ENCODE measurements at places on chromosomes 6 and 20.

DNA sequence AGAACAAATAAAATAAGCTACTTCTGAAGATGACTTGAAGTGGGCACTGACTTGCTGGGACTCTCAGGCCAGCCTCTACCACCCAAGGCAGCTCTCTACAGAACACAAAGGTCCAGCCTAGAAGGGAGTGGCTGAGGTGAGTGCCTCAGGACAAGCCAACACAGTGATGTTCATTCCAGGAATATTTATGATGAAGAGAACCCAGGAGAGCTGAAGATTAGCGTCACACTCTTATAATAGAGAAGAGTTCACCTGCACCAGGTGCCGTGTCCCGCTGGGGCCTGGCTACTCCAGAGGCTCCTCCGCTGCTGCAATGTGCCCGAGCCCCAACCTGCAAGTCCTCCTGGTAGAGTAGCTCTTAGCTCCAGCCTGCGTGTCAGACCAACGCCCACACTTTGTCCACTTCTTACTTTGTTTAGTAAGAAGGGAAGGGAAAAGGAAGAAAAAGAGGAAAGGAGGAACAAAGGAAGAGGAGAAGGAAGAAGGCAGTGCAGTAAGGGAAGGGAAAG lies 182.4 kb upstream of the QKI start:
- no peak for DNase-seq

- no peak for DNase-seq
Measured at GRCh38 chr20:58670102-58670501, 19.0 kb downstream of the STX16 start.

- DNase-seq, result no peak
Measured at GRCh38 chr20:13922241-13922640, 68.2 kb downstream of the SEL1L2 start.

GRCh38 chr20:37259031-37259430 lies 2.6 kb downstream of the GHRH start:
- DNase-seq, result no peak

- peak; percentile 93 for DNase-seq
Measured at GRCh38 chr6:15329197-15329671, 83.4 kb downstream of the JARID2 start.

DNA sequence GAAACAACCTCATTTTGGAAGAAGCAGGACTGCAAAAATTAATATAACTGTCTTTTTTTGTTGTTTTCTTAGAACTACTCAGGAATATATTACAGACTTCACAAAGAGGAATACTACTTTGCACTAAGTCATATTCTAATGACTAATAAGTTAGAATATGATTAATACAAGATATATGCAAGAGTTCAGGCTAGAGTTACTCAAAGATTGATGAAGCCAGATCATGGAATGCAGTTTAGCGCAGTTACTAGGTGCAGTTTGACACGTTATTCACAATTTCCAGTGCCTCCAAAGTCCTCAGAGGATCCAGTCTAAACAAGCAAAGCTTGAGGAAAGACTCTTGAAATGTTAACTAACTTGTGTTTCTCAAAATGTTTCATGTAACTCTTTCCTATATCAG lies 1.2 kb upstream of the MYCT1 start:
- peak; percentile 82 for DNase-seq

DNA sequence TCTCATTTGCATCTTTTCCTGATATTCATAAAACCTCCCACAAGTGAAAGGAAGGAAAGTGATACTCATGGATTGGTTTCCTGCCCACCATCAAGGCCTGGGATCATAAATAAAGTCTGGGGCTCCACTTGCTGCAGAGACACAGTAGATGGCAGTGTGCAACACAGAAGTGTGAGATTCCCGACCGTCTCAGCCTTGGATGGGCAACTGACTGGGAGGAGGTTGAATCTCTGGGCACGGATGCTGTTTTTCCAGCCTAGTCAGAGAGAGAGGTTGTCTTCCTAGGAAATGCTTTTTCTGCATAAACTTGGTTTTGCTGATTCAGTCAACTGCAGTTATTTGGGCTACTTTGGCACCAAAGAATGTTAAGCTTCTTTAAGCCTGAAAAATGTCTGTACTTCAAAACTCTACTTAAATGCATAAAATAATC lies 9.9 kb upstream of the RFPL4B start:
- no peak for DNase-seq

DNA sequence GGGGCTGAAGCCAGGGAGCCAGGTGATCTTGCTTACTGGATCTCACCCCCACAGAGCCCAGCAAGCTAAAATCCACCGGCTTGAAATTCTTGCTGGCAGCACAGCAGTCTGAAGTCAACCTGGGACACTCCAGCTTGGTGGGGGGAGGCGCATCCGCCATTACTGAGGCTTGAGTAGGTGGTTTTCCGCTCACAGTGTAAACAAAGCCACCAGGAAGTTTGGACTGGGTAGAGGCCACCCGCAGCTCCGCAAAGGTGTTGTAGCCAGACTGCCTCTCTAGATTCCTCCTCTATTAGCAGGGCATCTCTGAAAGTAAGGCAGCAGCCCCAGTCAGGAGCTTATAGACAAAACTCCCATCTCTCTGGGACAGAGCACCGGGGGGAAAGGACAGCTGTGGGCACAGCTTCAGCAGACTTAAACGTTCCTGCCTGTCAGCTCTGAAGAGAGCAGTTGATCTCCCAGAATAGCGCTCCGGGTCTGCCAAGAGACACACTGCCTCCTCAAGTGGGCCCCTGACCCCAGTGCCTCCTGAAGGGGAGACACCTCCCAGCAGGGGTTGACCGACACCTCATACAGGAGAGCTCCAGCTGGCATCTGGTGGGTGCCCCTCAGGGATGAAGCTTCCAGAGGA lies 206.3 kb upstream of the KHDRBS2 start:
- no peak for DNase-seq

DNA sequence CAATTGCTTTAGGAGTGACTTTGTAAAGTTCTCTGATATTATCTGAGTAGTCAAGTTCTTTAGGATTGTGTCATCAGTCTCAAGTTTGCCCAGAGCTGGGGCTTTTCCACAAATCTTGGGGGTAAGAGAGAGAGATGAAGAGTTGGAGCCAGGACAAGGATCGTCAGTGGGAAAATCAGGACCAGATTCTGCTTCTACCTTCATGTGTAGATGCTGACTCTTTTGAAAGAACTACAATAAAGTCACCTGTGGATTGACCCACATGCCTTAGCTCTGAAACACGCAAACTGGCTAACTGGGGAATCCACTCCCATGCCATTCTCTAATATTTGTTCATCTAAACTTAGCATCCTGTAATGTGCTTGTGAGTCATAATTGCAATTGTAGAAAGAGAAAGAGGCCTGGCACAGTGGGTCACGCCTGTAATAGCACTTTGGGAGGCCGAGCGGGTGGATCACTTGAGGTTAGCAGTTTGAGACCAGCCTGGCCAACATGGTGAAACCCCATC lies 15.6 kb upstream of the BICRAL start:
- DNase-seq, result no peak

DNA sequence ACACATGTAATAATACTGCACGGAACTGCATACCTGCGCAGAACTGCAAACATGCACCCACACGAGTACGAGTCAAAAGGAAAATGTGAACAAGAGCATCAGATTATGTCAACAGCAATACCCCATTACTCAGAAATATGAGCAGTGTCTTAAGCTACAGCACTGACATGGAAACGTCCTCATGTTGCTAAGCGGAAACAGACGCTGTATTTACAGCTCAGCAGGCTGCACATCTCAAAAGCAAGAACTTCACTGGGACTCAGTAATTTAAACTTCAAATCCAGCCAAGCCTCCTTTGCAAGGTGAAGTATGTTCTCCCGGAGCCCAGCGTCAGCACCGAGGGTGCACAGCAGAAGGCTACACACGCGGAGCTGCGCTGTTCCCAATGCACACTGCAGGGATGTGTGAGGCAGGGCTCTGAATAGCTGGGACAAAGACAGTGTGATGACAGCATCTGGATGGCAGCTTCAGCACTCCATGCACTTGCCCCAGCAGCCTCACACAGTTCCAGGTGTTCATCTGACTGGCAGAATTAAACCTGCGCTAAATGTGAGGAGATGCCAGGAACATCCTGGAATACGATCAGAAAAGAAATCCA lies 202.8 kb downstream of the WDR27 start:
- DNase-seq, result no peak

- DNase-seq, result no peak
Measured at GRCh38 chr20:31934968-31935764, 16.7 kb downstream of the PDRG1 start.

- no peak for DNase-seq
Measured at GRCh38 chr6:135073756-135074393, 19.3 kb upstream of the HBS1L start.

DNA sequence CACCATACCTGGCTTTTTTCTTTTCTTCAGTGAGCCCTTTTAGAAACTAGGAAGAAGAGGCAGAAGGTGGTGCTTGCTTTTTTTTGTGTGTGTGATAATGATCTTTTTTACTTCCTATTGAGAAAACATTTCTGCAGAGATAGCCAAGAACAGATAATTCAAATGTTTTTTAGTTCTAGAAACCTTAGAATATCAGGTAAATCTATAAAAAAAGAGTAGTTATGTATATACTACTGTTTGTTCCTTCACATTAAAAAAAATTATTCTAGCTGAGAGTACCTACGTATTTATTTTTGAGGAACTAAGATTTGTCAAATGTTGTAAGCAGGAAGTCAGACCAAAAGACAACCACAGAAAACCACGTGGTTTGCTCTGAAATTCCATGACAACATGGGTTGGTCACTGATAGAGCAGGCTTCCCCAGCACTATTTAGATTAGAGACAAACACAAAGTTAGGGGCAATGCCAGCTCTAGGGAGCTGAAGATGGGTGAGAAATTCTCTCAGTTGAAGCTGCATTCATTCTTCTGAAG lies 12.8 kb downstream of the STK4 start:
- DNase-seq, result no peak

GRCh38 chr20:40689943-40690835 lies 1.2 kb upstream of the MAFB start:
- DNase-seq, result peak; percentile 73

DNA sequence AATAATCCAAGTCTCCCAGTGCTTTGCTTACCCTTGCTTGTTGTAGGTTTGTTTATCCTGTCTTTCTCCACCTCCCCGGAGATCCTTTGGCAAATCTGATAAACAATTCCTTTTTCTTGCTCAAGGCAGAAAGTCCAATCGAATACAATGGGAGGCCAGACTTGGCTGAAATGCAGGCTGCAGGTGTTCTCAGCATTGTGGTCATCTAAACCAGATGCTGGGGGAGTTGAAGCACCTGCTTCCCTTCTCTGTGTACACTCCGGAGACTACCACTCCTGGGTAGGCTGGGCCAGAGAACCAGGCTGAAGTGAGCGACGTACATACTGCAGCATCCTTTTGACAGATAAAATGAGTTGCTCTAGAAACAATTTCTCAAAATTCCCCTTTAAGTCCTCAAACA lies 82.6 kb upstream of the PREP start:
- no peak for DNase-seq

- DNase-seq, result no peak
Measured at GRCh38 chr20:48761023-48761785, 66.6 kb downstream of the PREX1 start.

DNA sequence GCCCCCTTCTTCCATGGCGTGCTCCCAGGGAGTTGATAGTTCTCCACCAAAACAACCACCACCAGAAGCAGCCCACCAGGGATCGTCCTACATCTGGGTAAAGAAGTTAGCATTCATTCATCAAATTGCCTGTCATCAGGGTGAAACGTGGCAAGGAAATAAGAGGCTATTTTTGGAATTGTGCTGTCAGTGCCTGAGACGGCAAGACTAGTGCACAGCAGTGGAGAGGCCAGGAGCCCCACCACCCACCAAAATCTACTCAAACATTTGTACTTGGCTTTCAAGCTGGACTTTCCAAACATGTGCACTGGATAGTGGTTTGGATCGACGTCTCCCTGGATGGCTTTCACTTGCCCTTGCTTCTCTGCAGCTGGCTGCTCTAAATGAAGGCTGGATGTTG lies 44.8 kb downstream of the TXNDC5 start:
- DNase-seq, result peak; percentile 46

DNA sequence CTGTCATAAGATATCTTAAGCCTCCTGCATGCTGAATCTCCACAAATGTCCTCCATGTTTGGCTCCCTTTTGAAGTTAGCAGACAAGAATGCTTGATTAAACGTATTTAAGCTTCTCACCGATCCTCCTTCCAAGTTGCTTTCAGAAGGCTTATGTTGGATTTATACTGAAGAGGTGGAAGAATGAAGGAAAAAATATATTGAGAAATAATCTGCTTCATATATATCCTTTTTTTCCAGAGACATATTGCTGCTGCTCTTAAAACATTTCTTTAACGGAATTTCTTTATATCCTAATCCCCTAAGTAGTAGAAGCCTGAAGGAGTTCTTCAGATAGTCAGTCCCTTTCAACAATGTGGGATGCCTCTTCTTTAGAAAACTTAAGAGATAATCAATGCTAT lies 329.0 kb upstream of the MARCKS start:
- DNase-seq, result no peak

GRCh38 chr20:35578469-35578868 lies 36.6 kb downstream of the ERGIC3 start:
- no peak for DNase-seq

DNA sequence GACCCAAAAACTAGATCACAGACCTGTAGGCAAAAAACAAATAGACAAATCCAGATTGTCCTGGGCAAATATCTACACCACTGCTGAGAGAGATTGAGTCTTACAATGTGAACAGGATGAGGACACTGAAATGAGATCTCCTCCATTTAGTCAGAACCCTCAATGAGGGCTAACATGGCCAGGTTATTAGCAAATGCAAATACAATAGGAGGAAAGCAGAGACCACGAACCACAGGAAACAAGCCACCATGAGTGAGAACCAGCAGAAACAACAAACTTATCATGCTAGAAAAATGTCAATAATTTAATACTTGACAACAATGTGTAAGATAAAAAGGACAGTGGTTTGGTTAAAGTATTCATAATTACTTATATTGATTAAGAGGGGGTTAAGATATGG lies 162.8 kb downstream of the SYNE1 start:
- no peak for DNase-seq

DNA sequence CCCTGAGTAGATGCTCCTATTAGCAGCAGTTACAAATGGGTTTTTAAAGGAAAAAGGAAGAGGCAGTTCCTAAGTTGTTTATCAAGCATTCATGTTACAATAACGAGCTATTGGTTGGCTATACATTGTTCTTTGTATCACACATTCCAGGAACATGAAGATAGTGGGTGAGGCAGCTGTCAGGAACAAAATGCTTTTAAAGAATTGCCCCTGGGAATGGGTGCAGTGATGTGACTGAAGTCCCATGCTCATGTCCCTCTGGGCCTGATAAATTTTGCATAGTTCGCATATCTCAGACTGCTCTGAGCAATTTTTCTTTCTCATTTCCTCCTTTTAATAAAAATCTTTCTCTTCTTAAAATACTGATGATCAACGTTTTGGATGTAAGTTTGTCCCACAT lies 3.7 kb downstream of the ENPP1 start:
- DNase-seq, result no peak
